NCI-H2029 (cell line): ENCODE measurements at places on chromosomes 1 and 21.

DNA sequence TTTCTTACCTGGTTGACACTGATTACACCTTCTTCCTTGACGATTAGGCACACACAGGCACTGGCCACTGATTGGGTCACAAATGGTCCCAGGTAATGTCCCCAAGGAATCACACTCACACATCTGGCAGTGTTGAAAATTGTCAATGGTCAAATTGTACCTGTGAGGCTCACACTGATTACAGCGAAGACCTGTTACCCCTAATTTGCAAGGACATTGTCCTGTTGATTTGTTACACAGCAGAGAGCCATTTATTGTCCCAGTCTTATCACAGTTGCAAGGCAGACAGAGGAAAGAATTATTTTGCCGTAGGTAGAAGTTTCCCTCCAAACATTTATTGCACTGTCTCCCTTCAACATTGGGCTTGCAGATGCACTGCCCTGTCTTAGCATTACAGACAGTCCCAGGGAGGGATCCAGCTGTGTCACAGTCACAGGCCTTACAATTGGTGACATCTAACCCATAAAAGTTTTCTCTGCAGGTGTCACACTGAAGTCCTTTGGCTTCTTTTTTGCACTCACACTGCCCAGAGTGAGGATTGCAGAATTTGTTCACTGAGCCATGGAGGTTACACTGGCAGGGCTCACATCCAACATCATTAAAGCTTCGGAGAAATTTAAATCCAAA, 176.6 kb downstream of the USH2A start:
- DNase-seq, result no peak

DNA sequence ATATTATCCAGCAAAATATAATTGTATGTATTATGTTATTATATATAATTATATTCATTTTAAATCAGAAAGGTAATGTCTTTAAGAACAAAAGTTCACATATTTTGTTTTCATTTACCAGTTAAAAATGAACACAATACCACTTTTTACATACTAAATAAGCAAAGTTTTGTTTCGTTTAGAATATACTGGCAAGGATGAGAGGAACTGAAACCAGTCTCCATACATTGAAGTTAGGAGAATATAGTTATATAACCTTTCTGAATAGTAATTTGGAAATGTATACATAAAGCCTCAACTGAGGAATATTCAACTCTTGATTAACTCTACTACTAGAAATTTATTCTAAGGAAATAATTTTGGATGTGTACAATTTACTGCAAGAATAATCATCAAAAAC, 110.5 kb downstream of the ZNF644 start:
- DNase-seq, result no peak

GRCh38 chr1:158191299-158191698, 10.6 kb downstream of the CD1D start:
- DNase-seq, result no peak

DNA sequence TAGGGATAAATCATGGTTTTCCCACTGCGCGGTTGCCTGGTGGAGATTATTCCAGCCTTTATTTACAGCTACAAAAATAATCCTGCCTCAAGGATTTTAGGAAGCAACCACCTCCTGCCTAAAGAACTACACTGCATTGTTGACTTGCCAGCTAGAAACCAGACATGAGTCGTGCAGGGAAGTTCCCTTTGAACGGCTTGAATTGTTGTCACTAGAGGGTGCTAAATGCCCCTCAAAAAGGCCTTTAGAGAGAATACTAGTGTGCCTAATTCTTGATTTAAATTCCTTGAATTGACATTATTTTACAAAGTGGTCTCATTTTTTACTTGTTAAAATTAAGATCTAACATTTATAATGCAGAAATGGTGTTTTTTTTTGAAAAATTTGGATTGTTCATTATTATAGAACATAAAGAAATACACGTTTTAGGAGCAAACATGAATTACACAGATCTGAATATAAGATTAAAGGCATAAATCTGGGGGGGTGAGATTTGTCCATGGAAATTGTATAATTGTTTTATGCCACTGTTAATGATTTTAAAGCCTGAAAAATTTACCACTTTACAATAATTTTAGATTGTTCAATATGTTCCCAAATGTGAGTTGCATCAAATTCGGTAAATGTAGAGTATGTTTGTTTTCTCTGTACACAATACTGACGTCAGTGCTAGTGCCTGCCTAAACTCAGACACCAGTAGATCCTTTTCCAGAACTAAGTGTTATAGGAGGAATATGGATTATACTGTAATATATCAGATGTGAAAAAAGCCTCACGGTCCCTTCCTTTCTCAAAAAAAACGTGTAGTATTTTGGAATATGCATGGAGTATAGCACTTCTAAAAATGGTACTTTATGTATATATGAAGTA, 7.6 kb upstream of the ERG start:
- peak; percentile 54 for DNase-seq

- DNase-seq, result no peak
Observed at GRCh38 chr21:26210614-26211013, 40.0 kb upstream of the APP start.

GRCh38 chr21:32186804-32187203, 92.0 kb downstream of the MIS18A start:
- DNase-seq, result no peak

DNA sequence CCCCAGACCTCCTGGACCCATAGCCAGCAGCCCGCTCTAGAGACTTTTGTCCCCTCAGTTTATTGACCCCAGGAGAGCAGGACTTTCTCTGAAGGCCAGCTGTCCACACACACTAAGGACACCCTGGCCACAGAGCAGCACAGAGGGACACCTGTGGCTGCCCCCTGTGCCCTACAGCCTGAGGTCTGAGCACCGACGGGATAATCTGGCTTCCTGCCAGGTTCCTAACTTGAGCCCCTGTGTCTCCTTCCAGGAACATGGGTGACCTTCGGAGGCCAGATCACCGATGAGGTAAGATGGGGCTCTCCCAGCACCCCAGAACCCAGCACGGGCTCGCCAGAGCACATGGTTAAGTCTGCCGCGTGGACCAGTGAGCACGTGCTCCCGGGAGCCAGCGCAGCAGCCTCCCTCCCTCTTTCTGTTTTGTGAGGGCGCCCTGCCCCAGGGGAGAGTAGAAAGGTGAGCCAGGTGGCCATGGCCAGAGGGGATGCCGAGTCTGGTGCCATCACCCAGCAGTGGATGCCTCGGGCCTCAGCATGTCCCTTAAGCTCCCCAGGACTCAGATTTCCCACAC, 27.9 kb downstream of the KCNAB2 start:
- no peak for DNase-seq

- no peak for DNase-seq
Observed at GRCh38 chr1:228979774-228980173, 244.5 kb downstream of the RHOU start.

DNA sequence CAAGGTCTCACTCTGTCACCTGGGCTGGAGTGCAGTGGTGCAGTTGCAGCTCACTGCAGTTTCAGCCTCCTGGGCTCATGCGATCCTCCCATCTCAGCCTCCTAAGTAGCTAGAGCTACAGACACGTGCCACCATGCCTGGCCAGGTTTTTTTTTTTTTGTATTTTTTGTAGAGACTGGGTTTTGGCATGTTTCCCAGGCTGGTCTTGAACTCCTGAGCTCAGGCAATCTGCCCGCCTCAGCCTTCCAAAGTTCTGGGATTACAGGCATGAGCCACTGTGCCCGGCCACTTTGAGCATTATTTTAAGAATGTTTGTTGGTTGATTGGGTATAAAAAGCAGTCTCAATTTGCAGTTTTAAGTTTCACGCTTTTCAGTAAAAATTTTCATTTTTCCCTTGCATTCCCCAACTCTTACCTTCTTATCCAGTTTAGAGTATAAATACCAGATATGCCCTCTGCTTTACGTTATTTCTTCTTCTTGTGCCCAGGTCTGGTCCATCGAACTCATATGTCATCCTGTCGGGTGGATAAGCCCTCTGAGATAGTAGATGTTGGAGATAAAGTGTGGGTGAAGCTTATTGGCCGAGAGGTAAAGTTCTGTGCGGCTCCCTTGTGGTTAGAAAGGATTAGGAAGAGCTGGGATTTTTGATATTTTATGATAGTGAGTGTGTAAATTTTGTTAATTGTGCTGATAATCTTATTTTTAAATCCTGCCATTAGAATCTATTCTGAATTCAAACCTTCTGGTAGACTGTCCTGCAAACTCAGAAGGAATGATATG, 36.0 kb downstream of the FABP3 start:
- no peak for DNase-seq
